SK-N-MC (cell line): ENCODE measurements at places on chromosomes 6 and 20.

DNA sequence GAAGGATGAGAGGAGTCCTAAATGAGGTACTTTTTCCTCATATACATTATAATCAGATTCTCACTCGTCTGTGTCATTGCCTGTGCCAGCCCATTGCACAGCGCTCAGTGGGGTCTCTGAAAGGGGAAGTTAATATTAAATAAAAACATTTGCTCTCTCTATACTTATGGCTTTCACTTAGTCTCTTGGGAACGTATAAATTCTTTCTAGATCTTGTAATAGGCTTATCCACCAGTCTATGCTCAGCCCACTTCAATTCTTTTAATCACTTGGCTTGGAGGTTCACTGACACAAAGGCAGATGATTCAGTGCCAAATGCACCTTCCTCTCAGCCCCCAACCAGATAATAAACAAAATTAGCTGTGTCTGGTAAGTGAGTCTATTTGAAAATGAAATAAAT, 164.3 kb upstream of the OGFRL1 start:
- DNase-seq, result peak; percentile 90

DNA sequence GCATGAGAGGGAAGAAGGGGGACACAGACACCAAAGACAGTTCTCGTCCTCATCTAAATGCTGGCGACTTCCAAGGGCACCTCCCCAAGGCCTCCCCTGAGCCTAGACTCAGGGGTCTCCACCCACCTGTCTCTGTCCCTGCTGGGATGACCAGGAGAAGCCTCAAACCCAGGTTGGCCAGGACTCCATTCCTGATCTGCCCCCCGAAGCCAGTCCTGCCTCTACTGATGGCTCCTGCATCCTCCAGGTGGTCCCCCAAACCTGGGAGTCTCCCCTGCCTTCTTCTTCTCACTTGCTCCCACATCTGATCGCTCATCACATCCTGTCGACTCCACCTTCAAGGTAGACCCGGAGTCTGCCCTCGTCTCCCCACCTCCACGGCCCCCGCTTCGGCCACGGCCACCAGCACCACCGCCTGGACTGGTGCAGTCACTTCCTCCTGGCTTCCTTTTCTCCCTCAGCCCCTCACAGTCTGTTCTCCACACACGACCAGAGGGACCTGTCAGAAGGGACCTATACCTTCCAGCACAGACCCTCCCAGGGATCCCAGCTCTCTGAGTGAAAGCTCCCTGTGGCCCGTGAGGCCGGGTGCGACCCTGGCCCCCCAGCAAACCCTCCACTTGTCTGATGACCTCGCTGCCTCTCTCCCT, 92.1 kb downstream of the CEBPB start:
- DNase-seq, result no peak

- DNase-seq, result no peak
Observed at GRCh38 chr6:131353106-131353505, 217.8 kb downstream of the AKAP7 start.

GRCh38 chr6:75416443-75416842, 77.2 kb downstream of the FILIP1 start:
- DNase-seq, result no peak

- no peak for DNase-seq
Observed at GRCh38 chr20:32231245-32231644, 23.6 kb downstream of the POFUT1 start.

DNA sequence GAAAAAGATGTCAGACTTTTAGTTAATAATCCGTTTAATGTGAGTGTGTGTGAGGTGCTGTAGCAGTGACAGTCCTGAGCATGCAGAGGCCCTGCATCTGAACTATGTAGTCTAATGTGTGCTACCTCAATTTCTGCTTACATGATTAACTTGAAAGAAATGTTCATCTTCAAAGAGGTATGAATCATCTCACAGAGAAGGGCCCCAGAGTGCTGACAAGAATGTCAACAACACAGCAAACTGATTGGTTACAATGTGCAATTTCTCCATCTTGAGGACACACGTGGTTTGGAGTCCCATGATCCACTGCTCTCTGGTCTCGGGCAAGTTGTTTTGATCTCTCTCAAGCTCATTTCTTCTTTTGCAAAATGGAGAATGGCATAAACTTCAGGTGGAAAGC, 61.7 kb upstream of the EMILIN3 start:
- no peak for DNase-seq
